ENCODE measurements at places on chromosomes 1 and 21. TPM values are rescaled to one million over a fixed set of nuclear protein-coding genes. Genes with fewer than 3 reads are reported as not detected.
A peak's percentile ranks its signal among the peaks of the same experiment; 100 is the strongest.

GRCh38 chr1:182615468-182616129, 11.4 kb upstream of the RGS16 start:
- DNase-seq: peak; percentile 43

The LGALS8 gene
- 56.6 TPM for total RNA-seq

DNA sequence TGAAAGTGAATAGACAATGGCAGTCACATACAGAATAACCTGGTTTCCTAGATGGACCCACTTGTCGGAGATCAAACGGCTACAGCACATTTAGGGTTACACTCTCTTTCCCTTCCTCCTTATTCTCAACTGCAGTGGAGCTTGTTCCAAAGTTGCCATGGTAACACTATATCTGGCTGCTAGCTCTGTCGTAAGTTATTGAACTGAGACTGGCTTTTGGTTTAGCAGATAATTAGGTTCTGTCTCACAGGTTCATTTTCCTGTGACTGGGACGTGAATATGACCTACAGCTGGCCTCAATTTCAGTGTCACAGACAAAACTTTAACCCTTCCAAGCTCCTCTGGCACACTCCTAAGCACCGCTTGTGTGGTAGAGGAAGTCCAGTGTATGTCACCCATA, 875.8 kb downstream of the USP25 start:
- DNase-seq: no peak

The ELF3 gene
- total RNA-seq: 0.59 TPM

DNA sequence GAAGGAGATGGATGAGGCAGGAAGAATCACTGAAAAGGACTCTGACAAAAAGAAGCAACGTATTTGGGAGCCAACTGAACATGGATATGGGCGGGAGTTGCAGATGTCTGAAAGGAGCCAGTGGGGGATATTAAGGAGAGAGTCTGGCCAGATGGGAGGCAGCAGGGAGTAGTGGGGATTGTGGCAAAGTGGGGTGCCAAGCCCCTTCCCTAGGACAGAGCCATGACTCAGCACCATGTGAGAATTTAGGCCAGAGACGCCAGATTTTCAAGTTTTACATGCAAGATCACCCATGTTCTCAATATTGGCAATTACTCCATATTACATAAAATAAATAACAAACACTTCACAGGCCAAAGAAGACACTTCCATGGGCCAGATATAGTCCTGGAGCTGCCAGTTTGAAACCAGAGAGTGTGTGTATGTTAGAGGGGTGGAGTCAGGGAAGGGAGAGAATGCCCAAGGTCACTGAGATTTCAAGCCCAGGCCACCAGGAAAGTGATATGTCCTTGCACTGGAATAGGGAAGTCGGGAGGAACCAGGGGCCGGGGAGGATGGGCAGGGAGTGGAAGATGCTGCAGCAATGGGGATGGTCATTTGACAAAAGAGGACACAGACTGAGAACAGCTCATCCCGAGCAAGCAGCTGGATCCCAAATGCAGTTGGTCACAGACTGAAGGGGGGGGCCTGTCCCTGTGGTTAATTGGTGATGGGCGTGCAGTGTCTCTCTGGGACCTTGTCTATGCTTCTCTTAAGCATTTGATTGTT, 23.5 kb downstream of the TMEM51 start:
- DNase-seq: no peak

- no peak for DNase-seq
These were observed 168.1 kb downstream of the TGFBR3 start for GRCh38 chr1:91717839-91718238.

- peak; percentile 66 for DNase-seq
These were observed 19.9 kb upstream of the IFNGR2 start for GRCh38 chr21:33383056-33383888.

DNA sequence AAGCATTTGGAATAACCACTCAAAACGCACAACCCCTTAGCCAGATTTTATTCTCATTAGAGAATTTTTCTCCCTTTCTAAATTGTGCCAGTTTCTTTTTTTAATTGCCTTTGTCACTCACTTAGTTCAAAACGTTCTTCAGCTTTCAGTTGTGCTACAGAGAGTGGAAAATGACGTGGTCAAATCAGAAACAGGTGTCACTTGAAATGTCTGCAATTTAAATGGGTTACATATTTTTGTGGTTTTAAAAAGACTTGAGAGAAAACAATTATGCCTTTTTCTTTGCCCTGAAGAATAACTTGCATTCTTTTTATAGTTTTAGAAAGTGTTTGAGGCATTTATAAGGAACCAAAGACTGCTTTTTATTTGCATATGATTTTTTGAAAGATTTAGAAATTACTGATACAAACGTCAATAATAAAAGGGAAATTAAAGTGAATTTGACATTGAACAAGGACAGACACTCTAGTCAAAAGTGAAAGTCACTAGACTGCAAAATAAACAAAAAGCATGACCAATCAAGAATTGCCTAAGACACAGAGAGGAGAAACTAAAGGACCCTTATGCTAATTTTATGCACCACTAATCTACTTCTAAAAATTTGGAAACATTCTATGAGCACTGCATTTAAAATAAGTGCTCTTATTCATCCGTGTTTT, 191.0 kb downstream of the TPR start:
- DNase-seq: no peak

DNA sequence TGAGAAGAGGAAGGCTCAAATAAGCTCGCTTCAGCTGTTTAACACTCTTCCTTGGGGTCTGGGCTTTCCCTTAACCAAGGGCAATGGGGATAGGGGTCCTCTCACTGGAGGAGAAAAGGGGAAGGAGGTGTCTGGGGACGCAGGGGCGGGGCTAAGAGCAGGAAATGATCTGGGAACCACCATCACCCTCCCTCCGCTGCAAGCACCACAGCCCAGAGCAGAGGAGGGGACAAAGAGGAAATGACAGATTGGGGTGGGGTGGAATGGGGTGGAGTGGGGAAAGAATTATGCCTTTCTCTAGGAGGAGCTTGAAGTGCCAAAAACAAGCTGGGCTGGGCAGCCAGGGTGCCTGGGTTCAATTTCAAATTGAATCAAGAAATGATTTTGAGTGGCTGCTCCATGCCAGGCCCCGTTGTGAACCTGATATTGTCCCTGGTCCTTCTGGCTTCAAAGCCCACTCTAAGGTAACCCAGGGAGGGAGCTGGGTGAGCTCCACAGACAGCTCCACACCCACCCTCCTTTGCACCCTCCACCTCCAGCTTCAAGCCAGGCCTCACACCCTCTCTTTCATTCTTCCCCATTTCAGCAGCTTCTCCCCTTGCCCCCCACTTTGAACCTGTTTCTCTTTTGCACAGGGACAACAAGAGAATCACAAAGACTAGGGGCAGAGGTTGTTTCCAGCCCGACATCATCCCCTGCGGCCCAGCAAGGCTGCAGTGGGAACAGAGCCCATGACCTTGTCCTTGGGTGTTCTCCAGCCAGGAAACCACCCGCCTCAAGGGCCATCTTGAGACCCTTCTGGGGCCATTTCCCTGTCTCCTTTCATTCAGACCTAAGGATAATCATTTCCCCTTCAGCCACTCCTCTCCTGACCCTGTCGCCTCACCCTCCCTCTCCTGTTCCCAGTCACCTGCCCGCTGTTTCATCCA, 1.1 kb downstream of the ARHGAP30 start:
- peak; percentile 82 for DNase-seq

DNA sequence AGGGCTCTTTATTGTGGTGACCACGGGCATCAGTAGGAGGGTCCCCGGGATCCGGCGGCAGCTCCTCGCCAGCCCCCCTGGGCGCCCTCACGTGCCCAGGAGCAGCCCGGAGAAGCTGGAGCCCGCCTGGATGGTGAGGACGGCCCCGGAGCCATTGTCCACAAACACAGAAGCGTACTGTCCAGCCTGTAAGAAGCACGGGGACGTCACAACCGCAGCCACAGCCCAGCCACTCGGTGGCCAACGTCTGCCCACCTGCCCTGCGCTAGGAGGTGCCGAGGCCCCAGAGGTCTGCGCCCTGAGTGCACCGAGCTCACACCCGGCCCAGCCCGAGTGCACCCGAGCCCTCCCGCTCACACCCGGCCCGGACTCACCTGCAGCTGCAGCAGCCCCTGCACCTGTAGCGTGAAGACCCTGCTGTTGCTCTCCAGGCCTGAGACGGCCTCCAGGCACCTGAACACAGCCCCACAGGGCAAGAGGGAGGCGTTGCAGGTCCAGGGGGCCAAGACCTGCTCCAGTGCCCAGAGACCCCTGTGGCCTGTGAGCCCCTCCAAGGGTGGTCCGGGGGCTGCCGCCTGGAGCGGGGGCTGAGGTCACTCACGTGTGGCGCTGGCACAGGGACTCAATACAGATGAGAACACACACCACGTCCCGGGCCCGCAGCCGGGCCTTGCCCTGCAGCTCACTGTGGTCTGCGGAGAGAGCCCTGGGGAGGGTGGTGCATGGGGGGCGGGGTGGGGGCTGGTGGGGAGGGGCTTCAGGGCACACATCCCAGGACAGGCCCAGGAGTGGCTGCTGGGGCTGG, 3.9 kb downstream of the C1QTNF12 start:
- DNase-seq: no peak

GRCh38 chr1:220189750-220190347, 82.4 kb downstream of the RAB3GAP2 start:
- no peak for DNase-seq

The OR2T8 gene
- total RNA-seq: not detected

DNA sequence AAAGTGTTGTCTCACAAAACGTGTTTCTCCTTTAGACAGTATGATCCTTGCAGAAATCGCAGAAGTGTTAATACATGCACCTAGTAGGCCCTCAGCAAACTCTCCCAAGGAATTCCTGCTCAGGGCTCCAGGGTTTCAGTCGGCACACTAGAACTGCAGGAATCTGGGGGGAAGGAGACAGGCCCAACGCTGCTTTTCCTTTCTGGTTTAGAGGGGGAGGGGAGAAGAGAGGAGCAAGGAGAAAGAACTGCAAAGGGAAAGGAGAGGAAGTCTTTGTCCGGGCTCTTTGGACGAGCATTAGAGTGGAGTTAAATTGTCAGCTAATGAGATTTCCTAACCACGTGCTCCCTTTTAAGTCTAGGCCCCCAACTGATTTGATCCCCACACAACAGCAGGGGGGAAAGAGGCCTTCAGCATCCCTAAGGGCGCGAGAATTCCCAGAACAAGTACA, 103.7 kb upstream of the SOD1 start:
- no peak for DNase-seq

The FTCD gene
- total RNA-seq: 0.56 TPM

GRCh38 chr1:172357753-172358385, 62.6 kb upstream of the C1orf105 start:
- DNase-seq: no peak

DNA sequence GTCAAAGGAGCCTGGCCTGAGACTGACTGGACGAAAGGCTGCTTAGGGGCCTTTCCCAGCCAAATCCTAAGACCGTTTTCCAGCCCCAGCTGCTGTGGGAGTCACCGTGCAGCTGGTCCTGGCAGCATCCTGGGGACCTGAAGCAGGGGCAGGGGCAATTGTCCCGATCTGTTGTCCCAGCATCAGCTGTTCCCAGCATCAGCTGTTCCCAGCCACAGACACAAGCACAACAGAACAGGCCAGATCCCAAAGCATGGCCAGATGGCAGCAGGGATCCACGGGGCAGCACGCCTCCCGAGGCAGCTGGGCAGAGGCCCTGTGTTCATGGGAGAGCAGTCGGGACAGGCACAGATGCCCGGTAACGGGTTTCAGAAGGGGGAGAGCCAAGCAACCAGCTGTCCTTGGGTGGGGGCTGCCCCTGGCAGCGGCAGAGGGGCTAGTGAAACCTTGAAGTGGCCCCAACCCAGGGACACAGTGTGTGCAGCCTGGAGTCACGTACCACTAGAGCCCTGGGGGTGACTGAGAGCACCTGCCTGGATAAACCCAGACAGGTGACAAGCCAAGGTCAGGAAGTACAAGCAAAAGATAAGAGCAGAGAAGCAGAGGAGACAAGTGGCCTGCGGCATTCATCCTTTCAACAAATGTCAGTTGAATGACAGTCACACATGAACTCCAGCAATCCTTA, 13.3 kb downstream of the CELA2B start:
- no peak for DNase-seq

- DNase-seq: no peak
These were observed 114.5 kb upstream of the KCNK2 start for GRCh38 chr1:214967865-214968575.

The CYP4A11 gene
- not detected for total RNA-seq

DNA sequence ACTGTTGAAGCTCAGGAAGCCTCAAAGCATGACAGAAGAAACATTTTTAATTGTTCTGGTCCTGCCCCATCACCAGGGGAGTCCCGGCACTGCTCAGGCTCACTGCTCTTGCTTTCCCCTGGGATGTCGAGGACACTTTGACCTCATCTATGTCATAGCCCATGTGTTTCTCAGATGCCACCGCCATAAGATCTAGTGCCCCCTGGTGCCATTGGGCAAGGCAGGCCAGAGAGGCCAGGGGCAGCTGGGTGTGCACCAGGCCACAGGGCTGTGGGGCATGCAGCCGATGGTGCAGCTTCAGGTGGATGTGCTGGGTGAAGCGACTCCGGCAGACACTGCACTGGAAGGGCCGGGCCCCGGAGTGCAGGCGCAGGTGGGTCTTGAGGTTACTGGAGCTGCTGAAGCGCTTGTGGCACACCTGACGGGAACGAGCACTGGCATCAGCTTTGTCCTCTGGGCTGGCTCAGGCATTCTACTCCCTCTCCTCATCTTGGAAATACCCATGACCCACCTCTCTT, 7.7 kb upstream of the CRYBG2 start:
- no peak for DNase-seq

The AIM2 gene
- 52.9 TPM for total RNA-seq

- DNase-seq: no peak
These were observed 184.2 kb upstream of the CHODL start for GRCh38 chr21:18060402-18060801.

GRCh38 chr1:106962591-106962990, 93.9 kb upstream of the PRMT6 start:
- DNase-seq: no peak

The FCRL4 gene
- not detected for total RNA-seq

The AK5 gene
- 0.39 TPM for total RNA-seq

DNA sequence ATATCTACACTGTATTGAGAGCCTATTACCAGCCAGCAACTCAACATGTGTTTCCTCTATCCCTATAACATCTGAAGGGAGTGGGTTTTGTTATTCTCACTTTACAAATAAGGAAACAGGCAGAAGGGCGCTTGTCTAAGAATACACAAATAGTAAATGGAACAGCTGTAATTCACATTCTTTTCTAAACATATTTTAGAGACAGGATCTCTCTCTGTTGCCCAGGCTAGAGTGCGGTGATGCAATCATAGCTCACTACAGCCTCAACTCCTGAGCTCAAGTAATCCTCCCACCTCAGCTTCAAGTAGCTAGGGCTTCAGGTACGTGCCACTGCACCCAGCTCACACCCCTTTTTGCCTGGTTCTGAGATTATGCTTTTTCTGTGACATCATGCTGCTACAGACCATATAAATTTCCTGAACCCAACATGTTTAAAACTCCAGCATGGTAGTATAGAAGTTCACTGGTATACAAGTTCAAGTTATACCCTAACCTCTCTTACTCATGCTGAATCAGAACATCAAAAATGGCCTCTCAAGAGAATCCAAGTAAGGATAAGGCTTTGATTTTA, 8.6 kb upstream of the TACSTD2 start:
- DNase-seq: no peak

DNA sequence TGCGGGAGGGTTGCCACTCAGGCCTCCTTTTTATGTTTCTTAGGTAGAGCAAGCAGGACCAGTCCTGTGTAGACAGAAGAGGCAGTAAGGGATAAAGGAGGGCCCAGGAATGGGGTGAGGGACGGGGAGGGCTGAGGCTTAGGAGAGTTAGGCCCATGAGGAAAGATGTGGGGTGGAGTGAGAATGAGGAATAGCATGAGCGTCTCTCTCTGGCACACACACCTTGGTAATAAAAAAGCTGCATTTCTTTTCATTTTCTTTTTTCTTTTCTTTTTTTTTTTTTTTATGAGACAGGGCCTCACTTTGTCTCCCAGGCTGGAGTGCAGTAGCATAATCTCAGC, 7.6 kb upstream of the HSPG2 start:
- no peak for DNase-seq

The CCDC27 gene
- not detected for total RNA-seq

The NR0B2 gene
- not detected for total RNA-seq
